ENCODE measurements at places on chromosomes 2 and 18.

- no peak for DNase-seq
Measured at GRCh38 chr2:241978670-241979069, 109.1 kb downstream of the RTP5 start.

DNA sequence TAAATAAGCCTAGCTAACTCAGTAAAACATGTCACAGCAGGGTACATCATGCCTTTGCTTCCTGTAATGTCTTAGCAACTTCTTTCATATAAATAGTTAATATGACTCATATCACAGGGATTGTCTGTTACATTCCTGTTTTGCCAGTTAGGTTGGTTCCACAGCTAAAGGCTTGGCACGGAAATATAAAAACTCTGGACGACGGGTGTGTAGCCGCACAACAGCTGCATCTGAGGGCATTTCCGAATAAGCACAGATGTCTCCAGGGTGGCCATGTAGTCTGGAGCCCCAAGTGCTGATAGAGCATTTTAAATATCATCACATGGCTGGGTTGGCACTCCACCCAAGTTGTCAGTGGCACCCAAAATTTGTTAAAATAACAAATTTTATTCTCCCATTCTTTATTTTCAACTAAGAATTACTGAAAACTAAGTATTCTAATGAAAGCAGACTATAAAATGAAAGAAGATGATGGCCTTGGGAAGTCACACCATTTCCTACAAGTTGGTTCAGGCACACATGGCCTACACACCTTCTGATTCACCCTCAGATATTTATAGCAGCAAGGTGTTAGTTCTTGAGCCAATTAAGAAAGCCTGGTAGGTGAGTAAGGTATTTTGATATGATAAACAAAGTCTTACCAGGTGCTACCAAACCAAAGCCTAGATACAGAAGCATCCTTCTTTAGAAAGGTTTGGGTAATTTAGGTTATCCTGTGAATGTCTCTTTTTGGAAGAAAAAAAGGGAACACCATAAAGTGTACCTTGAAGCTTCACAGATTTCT, 61.8 kb upstream of the STK17B start:
- peak; percentile 75 for DNase-seq

DNA sequence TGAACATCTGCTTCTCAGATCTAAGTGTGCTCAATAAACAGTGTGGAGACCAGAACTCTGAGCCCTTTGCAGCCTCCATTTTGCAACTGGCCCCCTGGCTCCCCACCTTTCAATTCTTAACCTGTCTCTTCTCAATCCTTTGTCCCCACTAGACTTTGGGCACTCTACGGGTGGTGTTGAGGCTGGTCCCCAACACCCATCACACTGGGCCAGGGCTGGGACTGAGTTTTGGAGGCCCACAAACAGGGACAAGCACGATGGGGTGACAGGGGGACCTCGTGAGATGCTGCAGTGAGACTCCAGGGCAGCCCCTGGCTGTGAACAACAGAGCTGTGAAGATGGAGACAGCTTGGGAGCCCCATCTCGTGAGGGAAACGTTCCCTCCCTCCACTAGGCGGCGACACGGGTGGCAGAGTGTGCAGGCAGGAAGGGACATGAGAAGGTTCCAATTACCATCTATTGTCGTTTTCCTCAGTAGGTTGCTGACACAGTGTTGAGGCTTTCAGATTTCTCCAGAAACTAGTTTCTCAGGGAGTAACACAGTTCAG, 1.2 kb downstream of the ANKMY1 start:
- peak; percentile 63 for DNase-seq

- DNase-seq = no peak
Measured at GRCh38 chr2:164871404-164871803, 29.8 kb upstream of the COBLL1 start.

DNA sequence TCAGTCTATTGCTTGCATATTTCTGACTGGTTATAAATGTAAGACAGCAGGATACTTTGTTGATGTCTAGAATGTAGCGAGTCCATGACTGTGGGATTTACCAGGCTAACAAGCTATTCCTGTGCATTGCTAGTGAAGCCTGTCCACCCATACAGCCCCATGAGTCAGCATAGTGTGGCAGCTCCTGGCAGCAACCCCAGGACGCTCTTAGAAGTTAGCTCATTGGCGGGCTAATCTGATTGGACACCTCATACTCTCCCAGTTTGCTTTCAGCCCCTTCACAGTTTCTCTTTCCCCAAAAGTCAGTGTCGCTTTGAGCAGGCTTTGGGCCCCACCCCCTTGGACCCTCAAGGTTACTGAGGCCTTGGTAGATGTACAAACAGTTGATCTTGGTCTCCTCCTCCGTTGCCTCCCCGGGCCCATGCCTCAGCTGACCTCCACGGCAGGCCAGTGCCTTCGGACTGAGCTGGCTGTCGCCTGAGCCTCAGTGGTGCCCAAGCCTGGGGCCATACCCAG, 48.0 kb downstream of the COA5 start:
- DNase-seq = no peak

DNA sequence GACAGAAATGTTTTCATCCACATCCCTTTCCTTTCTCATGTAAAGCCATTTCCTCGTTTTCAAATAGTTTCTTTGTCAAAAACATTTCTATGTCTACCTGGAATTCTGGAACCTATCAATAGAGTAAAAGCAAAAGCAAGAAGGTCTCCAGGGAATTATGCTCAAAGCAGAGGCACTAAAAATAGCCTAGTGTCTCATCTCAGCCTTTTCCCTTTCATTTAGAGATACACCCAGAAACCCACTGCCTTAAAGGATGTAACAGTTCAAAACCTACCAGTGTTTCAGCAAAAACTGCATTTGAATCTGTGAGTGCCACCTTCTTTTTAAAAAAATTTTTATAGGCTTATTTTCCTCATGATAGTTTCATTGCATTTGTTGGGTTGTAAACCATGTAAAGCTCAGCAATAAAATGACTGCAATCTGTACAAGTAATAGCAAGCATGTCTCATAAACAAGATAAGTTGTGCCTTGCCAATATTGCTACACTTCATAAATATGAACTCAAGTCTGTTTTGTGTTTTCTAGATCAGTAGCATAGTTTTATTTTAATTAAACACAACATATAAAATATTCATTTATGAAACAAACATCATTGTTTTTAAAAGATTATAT, 927.3 kb upstream of the ACVR2A start:
- DNase-seq = no peak

DNA sequence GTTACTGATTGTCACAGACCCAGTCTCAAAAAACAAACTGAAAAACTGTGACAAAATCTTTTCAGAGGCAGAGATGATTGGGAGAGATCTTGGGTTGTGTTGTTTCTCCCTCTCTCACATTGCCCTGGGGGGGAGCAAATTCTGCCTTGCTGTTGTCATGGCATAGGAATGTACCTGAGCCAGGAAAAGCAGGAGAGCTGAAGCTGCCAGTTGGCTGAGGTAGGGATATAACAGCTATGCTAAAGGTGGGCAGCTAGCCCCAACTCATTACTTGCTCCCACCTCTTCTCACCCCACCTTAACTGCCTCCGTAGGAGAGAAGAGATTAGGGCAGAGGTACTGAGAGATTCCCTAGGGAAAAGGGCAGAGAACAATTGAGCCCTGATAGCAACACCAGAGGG, 299.3 kb downstream of the OSR1 start:
- DNase-seq = no peak

GRCh38 chr2:184685999-184686841, 87.9 kb downstream of the ZNF804A start:
- DNase-seq = no peak

DNA sequence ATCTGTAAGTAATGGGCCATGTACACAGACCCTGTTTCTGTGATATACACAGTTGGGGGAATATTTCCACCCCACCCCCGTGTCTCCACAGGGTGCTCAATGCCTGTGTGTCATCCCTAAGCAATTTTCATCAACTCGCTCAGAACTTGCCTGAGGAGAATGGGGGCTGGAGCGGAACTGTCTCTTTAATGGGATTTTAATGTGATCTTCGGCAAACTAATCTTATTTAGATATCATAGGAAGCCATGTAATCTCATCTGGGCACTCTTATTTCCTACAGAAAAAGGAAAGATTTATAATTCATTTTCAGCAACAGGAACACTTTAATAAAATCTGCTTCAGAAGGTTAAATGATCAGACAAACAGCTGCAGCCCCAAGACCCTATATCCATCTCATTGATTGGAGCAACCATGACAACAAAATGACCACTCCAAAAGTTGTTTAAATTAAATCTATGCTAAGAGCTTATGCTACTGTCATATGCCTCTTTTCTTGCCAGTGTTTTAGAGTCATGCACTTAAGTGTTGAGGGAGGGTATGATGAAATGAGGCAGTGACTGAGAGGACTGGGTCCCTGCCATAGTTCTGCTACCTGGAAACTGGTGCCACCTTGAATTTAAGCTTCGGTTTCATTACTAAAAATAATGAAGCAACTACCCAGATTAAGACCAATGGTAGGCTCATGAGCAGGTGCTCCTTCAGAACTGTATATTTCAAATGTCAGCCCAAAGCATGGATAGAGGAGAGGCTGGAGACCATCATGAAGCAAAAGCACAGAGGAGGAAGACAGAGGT, 183.1 kb upstream of the DDX18 start:
- DNase-seq = no peak

GRCh38 chr2:118925981-118926380, 16.0 kb upstream of the MARCO start:
- no peak for DNase-seq

GRCh38 chr2:36359067-36359466, 3.5 kb downstream of the CRIM1 start:
- DNase-seq = no peak

GRCh38 chr18:40380686-40381439, 1574.2 kb upstream of the PIK3C3 start:
- DNase-seq = no peak

GRCh38 chr2:136327162-136327852, 209.4 kb upstream of the CXCR4 start:
- DNase-seq = peak; percentile 24

DNA sequence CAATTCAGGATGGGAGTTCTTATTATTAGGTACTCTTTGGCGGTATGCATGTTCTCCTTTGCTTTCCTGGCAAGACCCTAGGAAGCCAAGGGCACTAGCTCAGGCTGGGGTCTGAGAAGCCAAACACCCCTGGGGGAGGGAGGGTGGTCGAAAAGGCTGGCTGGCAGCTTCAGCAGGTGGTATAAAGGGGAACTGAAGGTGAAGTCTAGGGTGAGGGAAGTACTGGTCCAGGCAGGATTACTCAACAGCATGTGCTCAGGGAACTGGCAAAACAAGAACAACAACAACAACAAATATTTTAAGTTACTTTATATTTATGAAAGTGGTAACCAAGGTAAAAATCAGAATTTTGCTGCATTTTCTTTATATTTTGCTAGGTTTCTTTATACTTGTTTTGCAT, 40.7 kb upstream of the PCBP1 start:
- DNase-seq = no peak

DNA sequence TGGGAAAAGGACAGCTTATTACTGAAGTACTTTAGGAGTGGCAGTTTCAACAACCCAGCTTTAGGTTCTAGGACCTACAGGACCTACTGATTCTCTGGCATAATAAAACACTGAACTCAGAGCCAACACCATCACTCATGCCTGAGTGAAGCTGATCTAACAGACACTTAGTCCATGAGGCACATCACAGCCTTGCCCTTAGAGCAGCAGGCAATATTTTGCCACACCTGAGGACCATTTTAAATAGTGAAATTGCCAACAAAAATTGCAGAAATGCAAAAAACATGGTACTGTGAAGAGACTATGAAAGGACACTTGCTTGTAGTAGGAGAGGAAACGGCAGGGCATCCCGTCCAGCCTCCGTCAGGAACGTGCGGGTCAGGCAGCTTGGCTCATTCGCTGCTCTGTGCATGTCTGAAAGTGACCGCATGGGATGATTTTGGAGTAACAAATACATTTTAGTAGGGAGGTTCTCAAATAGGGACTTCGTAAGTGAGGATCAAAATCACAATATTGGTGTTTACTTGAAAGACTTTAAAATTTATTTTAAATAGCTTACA, 18.1 kb downstream of the CNOT11 start:
- DNase-seq = no peak
